ENCODE measurements at places on chromosomes 7 and 10.

- DNase-seq = no peak
These were observed 241.7 kb downstream of the TMEM26 start for GRCh38 chr10:61211468-61211867.

DNA sequence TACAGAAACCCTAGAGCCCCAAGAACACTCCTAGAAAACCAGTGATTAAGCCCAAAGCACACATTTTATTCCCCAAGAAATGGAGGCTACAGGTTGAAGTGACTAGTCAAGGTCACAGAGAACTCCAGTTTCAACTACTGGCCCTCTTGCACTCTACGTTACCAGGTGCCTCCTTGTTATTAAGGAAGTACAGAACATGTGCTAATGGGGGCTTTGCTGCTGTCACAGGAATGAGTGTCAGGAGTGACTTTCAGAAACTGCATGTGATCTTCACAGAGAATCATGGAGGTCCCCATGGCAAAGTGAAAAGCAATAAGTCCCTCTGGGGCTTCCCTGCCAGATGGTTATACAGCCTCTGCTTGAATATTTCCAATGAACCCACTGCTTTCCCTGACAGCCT is 19.3 kb downstream of the JAZF1 start:
- no peak for DNase-seq

DNA sequence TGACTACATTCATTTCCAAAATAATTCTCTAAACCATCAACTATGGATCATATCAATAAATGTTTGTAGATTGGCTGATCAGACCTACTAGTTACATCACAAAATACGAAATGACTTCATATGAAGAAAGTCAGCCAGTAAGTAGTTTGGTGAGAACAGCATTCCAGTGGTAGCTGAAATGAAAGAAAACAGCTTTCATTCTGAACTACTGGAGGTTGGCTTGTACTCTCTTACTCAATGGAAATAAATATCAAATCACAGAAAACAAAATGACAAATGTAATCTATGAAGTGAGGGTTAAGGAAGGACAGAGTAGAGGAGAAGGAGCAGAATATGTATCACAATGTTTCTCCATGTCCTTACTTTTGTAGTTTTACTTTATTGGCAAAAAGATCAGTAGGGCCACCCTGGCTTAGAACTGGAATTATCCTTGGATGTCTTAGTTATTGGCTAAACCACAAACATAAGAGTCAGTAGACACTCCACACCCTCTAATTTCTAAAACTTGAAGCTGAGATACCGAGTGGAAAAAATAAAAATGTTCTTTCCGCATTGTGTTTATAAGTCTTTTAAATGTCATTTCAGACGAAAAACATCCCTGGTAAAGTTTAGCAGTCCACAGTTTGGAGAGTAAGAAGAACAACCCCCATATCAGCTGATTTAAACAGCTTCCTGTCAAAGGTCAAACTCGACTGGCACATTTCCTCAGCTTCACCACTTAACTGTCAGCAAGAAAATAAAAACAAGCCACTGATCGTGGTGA is 74.0 kb upstream of the DGKI start:
- no peak for DNase-seq

- no peak for DNase-seq
These were observed 97.5 kb downstream of the SKIDA1 start for GRCh38 chr10:21427804-21428481.

- DNase-seq = no peak
These were observed 1060.6 kb downstream of the LRMDA start for GRCh38 chr10:76492026-76492425.

DNA sequence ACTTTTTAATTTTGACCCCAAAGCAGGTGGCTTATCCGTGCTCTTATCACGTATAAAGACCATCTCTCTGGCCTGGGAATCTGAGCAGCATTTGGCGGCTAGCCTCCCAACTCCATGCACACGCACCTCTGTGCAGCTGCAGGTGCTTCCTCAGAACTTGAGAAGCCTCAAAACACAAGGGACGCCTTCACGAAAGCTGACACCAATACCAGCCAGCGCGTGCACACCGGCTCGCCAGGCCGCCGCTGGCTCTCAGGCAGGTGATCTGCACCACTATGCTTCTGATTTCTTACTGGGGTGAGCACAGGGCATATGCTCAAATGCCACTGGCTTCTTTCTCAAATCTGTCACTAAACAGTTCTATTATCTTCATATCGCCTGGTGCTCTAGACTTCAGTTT is 145.0 kb downstream of the PARD3 start:
- no peak for DNase-seq

DNA sequence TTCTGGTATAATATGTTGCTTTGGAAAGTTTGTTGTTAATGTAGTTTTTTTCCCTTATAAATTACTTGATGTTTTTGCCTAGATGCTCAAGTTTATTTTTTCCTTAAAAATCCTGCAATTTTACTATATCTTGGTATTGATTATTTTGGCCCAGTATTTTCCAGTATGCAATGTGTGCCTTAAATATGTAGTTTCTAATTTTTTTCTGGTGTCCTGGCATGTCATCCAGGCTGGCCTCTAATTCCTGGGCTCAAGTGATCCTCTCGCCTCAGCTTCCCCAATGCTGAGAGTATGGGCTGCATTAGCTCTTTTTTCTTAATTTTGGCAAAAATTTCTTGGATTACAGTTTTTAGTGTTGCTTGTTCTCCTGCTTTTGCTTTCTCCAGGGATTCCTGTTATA is 57.6 kb downstream of the BMPR1A start:
- DNase-seq = no peak

Measured in stimulated activated CD4-positive, alpha-beta T cell treated with anti-CD3 and anti-CD28 coated beads, Interleukin-2, amount 100 ng/mL, for 4 hours (primary cell).